Stimulated activated CD8-positive, alpha-beta memory T cell treated with anti-CD3 and anti-CD28 coated beads, Interleukin-7, amount 100 ng/mL, for 48 hours (primary cell): ENCODE measurements at places on chromosomes 11 and 22.

DNA sequence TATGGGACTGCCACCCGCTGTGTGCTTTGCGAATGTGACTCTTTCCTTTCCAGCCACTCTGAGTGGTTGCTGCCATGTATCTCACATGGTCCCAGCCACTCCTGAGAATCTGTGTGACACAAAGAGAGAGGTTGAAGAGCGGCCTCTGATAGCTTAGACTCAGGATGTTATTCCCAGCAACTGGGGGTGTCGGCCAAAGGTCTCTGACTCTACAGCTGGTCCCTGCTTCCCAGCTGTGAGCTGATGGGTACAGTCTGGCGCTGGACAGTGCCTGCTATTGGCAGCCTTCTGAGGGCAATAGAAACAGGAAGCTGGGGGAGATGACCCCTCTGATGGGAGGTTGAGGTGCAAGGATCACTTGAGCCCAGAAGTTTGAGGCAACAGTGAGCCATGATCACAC lies 105.1 kb downstream of the RRAS2 start:
- DNase-seq, result no peak

GRCh38 chr11:69574608-69575255 lies 66.2 kb upstream of the CCND1 start:
- no peak for DNase-seq

- DNase-seq, result no peak
Observed at GRCh38 chr11:65416841-65417701, 5.5 kb upstream of the NEAT1 start.

- no peak for DNase-seq
Observed at GRCh38 chr11:91800208-91800914, 424.3 kb upstream of the FAT3 start.

- no peak for DNase-seq
Observed at GRCh38 chr11:66768088-66768521, 39.1 kb upstream of the SPTBN2 start.

- no peak for DNase-seq
Observed at GRCh38 chr11:62806611-62807121, 1.4 kb upstream of the NXF1 start.

DNA sequence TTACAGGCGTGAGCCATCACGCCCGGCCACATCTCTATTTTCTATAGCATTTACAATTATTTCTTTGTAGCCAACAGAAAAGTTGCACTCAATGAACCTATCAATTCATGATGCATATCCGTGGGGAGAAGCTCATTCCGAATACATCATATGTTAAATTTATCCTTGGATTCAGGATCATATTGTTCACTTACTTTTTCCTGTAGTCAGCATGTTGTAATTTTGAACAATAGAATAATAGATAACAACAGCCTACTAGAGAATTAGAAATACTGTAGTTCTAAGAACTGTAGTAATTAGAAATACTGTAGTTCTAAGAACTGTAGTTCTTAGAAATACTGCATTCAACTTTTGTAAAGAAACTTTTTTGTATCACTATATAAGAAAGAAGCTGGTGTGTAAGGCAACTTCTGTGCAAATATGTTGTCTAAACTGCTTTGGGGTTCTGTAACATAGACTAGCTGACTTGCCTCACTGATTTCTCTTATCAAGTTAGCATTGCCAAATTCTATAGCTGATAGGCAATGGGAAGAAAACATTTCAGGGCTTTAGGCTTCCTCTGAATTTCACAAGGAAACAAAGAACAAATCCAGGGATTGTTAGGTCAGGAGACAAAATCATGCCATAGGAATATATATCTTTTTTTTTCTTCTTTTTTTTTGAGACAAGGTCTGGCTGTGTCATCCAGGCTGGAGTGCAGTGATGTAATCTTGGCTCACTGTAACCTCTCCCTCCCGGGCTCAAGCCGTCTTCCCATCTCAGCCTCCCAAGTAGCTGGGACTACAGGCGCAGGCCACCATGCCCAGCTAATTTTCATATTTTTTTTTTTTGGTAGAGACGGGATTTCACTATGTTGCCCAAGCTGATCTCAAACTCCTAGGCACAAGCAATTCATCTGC lies 91.9 kb downstream of the CSTPP1 start:
- no peak for DNase-seq
